EL (cell line): ENCODE measurements at places on chromosomes 4 and X.

GRCh38 chrX:149274516-149275105 is 230.5 kb downstream of the IDS start:
- no peak for DNase-seq

GRCh38 chr4:14361084-14361483 is 641.2 kb upstream of the CPEB2 start:
- DNase-seq, result no peak

- peak; percentile 17 for DNase-seq
Observed at GRCh38 chrX:77962068-77962902, 7.2 kb downstream of the PGAM4 start.

GRCh38 chrX:43750248-43750676 is 94.2 kb downstream of the MAOA start:
- DNase-seq, result peak; percentile 49

DNA sequence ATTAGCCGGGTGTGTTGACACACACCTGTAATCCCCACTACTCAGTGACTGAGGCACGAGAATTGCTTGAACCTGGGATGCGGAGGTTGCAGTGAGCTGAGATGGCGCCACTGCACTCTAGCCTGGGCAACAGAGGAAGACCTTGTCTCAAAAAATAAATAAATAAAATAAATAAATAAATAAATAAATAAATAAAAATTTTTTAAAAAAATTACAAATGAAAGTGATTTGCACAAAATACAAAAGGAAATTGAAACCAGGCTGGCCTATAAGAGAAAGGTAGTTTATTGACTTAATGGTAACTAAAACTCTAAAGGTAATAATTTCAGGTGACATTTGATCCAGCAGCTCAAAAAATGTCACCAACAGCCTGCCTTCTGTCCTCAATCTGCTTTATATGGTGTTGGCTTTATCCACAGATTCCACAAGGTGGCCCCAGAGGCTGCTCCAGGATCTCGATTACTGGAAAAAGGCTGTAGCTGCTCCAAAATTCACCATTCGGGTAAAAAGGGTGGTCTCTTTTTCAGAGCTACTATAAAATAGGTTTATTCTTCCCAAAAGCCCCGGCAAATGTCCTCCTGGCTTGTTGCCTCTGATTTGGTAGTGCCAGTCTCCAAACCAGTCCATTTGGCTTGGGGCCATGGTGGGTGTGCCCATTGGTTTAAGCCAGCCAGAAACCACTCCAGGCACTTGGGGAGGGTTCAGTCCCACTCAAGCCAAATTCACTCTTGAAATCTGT is 61.4 kb upstream of the TRIM2 start:
- peak; percentile 75 for DNase-seq

DNA sequence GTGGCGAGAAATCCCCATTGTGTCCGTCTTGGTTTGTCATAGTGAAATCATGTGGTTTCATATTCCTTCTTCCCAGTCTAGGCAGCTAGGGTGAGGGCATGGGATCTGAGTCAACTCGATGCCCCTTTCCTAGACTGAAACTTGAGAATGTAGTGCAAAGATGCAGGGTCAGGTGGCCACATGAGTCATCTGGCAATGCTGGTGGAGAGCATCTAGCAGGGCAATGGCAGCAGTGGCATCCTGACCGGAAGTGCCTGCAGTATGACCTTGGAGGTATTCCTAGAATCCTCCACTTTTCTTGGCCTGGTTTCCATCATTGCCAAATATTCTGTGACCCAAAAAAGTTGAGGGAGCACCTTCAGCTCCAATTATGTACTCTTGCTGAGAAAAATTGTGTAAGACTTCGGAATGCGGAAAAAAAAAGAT is 39.1 kb upstream of the TMEM184C start:
- DNase-seq, result peak; percentile 98

DNA sequence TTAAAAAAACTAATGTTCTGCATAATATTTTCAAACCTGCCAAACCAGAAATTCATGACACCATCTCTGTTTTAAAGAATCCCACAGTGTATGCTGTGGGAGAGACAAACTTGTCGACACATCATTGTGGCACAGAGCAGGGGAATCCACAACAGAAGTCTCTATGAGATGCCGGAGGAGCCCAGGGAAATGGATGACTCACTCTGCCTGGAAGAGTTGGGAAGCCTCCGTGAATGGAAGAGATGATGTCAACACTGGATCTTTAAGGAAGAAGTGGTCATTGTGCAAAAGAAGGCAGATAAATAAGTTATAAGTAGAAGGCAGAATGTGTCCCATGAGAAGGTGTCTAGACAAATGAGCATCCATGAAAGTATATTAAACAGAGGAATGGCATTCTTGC is 595.1 kb downstream of the RAB28 start:
- no peak for DNase-seq

DNA sequence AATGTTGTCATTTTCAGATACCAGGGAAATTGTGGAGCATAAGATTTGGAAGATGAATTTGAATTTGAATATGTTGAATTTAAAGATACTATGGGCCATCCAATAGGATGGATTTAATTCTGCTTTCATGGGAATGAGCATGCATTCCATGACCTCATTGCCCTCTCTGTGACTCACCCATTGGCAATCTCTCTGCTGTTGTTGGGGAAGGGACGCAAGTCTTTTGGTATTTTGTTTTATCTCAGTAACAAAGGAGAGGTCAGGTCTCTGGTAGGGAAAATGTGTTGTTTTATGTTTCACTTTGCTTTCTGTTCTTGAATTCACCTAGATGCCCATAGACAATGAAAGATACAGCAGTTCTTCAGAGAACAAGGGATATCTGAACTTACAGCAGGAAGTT is 42.1 kb upstream of the MAGEA4 start:
- DNase-seq, result peak; percentile 86

GRCh38 chr4:94676970-94677369 is 80.8 kb upstream of the BMPR1B start:
- no peak for DNase-seq

DNA sequence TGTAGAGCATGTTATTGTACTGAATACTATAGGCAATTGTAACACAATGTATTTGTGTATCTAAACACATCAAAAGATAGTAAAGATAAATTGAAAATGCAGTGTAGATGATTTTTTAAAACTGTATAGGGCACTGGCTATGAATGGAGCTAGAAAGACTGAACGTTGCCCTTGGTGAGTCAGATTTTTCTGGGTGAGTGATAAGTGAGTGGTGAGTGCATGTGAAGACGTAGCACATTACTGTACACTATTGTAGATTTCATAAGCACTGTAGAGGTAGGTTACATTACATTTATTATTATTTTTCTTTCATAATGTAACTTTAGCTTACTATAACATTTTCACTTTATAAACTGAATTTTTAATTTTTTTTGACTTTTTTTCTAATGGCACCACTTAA is 1491.6 kb downstream of the TECRL start:
- DNase-seq, result no peak

DNA sequence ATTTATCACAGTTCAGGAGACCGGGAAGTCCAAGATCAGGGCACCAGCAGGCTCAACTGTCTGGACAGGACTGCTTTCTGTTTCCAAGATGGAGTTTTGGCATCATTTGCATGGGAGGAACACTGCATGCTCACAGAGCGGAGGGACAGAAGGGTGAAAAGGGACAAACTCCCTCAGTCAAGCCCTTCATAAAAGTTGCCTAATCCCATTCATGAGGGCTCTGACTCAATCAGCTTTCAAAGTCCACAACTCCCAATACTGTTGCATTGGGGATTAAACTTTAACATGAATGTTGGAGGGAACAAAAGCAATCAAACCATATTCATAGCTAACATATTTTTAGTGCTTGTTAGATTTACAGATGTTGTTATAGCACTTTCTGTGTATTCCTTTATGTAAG is 158.9 kb upstream of the MAD2L1 start:
- no peak for DNase-seq

- DNase-seq, result no peak
Observed at GRCh38 chr4:161252520-161253141, 911.2 kb downstream of the FSTL5 start.

DNA sequence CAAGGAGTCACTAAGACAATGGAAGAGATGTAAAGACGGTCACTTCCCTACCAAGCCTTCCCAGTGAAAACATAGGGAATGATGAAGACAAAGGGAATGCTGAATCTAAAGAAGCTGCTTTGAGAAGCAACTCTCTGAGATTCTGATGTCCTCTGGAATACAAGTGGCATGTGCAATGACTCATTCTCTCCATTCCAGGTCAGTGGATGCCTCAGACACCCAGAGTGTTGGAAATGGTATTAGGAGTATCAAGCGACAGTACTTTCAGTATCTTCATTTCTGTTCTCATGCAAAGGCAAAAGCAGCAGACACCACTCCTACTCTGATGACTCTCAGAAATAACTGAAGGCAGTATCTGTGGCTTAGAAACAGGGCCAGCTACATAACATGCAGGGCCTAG is 102.6 kb downstream of the FSTL5 start:
- DNase-seq, result peak; percentile 0

DNA sequence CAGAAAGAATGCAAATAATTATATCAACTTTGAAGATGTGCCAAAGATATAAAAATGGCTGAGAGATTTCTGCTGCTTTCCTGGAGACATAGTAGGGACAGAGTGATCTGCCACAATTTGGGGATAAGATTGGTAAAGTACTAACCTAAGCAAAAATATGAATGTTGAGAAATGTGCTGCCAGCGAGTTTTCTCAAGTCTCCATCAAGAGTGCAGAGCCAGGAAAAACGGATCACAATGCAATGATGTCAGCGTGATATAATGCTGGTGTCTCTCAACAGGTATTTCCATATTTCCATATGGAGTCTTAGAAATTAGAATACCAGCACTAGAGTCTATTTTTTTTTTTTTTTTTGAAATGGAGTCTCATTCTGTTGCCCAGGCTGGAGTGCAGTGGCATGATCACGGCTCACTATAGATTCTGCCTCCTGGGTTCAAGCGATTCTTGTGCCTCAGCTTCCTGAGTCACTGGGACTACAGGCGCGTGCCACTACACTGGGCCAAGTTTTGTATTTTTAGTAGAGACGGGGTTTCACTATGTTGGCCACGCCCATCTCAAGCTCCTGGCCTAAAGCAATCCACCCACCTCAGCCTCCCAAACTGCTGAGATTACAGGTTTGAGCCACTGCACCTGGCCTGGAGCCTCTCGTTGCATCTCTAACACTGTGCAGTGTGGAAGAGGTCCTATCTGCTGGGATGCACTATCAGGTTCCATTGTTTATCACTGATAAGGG is 893.5 kb downstream of the TRIML1 start:
- DNase-seq, result no peak

DNA sequence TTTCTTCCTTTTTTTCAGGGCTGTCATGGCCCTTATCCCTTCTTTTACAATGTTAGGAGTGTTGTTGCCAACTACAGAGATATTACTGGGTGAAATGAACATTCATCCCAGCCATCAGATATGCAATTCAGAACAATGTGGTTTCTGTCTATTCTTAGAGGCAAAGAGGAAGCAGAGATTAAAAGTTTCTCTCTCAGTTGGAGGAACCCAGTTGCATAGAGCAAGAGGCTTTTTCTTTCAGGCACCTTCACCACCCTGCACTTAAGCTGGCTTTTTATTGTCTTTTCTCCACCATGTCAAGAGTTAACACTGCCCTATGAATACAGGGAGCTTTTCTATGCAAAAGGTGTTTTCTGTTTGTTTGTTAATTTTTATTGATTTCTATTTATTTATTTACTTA is 1559.6 kb upstream of the IGFBP7 start:
- no peak for DNase-seq

GRCh38 chrX:20143111-20143510 is 1.5 kb upstream of the EIF1AX start:
- no peak for DNase-seq

GRCh38 chr4:26029568-26030131 is 115.6 kb downstream of the SMIM20 start:
- DNase-seq, result no peak
